Stimulated activated CD8-positive, alpha-beta memory T cell treated with anti-CD3 and anti-CD28 coated beads, Interleukin-15, amount 100 ng/mL, for 1 hour (primary cell): ENCODE measurements at places on chromosomes 1 and 21.

GRCh38 chr1:1089731-1090423 is 15.8 kb upstream of the RNF223 start:
- no peak for DNase-seq

GRCh38 chr1:11458811-11459275 is 20.1 kb upstream of the DISP3 start:
- no peak for DNase-seq

DNA sequence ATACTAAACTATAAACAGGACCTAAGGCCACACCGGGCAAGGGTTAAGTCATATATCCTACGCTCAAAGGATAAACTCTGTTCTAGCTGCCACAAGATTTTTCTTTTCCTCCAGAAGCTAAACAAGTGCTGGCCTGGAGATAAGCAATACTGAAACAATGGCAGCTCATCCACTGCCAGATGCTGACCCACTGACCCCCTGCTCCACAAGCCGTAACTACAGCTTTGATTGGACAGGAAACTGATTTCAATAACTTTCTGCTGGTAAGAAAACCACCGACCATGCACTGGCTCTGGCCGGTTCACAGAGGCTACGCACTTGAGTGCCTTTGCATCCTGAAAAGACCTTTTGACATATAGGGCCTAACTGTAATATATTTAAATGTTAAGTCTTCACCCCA is 51.3 kb upstream of the PLA2G2C start:
- DNase-seq, result no peak

DNA sequence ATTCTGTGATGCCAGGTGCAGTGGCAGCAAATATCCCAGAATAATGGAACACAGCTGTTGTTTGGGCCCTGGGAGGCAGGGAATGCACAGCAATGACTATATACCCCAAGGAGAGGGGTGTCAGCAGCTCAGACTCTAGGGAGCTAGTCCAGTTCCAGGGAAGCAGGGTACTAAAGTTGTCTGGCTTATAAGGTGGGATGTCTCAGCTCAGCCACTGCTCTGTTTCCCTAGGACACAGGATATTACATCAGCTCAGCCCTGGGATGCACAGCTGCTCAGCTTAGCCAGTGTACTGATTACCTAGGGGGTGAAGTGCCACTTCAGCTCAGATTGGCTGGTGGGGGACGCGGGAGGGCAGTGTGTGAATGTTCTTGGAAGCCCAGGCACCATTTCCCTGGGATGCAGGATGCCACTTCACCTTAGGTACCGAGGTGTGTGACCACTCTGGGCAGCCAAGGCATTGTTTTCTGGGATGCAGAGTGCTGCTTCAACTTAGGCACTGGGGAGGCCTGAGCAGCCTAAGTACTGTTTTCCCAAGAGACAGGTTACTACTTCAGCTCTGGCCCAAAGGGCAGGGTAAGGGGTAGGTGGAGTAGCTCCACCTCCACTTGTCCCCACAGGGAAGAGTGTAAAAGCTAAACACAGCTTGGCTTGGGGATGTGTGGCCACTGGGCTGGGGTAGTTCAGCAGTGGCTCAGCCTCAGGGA is 59.4 kb downstream of the DIPK1A start:
- no peak for DNase-seq

DNA sequence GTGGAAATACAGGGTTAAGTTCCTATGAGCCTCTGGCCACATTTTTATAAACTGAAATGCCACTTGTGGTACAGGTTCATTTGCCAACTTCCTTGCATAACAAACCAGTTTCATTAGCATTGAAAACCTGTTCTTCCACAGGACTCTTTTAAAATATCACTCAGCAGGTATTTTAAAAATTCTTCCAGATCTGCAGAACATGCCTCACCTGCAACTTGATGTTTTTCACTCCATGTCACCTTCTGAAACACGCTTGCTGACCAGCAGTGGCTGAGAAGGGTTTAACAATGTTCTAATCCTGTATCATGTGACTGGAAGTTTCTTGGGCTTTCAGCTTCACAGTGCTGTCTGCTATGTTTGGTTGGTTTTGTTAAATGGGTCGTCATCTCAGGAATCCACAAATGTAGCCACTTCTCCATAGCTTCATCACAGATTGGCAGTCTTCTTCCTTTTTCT is 17.6 kb upstream of the CBR3 start:
- DNase-seq, result no peak

DNA sequence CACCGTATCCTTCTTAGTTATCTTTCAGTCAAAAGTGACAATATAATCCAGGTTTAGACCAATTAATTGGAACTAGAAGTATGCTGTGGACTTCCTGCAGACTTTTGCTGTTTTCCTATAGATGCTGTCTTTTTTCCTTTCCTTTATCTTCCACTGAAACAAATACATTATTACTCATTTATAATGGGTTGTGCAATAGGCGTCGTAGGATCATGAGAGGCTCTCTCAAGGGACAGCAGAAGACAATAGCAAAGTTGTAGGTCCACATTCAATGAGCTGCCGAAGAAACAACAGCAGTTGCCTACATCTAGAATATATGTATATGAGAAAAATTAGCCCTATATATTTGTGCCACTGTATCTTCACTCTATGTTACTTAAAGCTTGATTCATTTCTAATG is 371.6 kb downstream of the AMY1C start:
- no peak for DNase-seq

DNA sequence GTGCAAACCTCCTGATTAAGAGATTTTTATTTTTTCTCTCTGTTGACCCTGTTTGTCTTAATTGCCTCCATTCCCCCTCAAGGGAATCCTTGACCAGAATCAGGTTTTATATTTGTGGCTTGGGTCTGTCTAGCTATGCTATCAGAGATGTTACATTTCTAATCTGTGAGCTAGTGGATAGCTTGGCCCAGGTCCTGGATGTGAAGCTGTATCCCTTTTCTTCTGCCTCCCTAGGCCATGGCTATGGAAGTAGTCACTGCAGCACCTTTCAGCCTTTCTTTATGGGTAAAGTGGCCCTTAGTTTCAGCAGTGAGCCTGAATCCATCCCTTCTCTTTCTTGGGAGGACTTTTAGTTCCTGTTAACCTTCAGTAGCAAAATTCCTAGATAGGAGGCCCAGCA is 17.0 kb upstream of the ANGEL2 start:
- DNase-seq, result no peak
